ENCODE measurements at places on chromosomes 13 and 19.
A peak's percentile ranks its signal among the peaks of the same experiment; 100 is the strongest.

GRCh38 chr19:54369082-54369687 lies 4.5 kb upstream of the LAIR1 start:
- no peak for DNase-seq

DNA sequence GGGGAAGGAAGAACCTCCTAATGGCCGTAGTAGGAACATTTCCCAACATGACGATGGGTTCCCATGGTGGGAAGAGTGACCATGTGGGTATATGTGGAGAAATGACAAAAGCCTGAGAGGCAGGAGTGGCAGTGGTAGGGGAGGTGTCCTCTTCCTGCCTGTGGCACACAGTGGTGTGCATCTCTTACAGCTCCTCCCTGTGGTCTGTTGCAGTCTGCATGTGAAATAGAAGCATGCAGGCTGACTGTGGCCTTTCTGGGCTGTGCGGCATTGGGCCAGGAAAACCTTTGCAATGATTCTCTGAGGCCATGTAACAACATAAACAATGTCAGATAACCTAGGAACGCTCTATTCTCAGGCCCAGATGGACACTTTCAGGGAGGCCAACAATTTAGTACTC lies 84.0 kb downstream of the LACC1 start:
- no peak for DNase-seq

GRCh38 chr19:43966079-43966694 lies 15.2 kb downstream of the ZNF221 start:
- no peak for DNase-seq

DNA sequence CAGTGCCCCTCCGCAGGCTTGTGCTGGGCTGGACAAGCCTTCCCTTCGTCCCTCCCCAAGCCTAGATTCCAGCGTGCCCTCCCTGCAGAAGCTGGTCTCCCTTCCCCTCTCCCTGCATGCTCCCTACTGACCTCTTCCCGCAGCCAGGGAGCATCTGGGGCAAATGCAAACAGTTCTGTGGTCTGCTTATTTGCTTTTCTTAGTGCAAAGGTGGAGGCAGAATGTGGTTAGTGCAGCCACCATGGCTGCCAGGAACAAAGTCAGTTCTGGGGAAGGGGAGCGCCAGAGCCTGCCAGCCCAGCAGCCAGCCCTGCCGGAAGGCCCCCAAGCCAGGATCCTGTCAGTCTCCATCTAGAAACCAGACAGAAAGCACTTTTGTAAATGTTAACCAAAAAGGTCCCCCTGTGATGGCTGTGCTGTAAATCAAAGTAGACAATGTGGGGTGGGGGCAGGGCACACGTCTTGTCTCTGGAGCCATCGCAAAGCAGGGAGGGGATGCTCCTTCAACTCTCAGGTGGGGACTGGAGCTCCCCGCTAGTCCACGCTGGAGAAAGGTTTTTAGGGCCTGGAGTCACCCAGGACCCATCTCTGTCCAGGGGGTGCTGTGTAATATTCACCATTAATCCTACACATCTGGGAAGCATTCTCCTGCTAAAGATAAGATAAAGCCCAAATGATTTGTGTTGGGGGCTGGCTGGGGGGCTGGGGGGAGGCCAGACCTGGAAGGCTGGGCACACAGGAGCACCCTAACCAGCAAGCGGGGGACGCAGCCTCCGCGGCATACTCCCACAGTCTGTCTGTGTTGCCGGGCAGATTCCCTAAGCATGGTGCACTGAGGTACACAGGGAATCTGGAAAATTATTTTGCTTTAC lies 30.9 kb downstream of the SERP2 start:
- no peak for DNase-seq

DNA sequence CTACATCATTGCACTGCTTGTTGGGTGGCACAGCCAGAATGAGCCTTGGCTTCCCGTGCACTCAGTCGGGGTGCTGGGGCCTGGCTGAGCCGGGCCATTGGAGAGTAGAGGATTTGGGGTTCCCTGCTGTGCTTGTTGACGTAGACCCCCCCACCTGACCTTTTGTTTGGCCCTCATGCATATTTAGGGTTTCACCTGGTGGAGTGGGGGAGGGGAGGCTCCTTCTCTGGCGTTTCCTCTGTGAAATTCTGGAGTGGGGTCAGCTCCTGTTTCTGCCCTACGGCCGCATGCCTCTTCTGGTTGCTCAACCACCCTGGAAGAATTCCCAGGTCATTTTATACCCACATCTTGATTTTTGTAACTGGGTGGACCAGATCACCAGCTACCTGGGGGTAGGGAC lies 82.8 kb downstream of the SIPA1L3 start:
- DNase-seq = no peak

- DNase-seq = no peak
These were observed 482.9 kb upstream of the TSHZ3 start for GRCh38 chr19:31832176-31832548.

GRCh38 chr13:77728265-77729125 lies 31.0 kb downstream of the SLAIN1 start:
- no peak for DNase-seq

- DNase-seq = no peak
These were observed 310.3 kb downstream of the KLF5 start for GRCh38 chr13:73369095-73369494.

DNA sequence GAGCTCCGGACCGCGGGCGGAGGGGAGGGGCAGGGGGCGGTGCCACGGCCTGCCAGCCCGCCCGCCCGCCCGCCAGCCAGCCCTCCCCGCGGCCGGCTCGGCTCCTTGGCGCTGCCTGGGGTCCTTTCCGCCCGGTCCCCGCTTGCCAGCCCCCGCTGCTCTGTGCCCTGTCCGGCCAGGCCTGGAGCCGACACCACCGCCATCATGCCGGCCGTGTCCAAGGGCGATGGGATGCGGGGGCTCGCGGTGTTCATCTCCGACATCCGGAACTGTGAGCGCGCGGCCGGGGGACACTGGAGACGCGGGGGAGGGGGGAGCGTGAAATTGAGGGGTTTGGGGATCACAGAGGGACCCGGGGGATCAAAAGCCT lies at the start of gene AP2A1:
AP2A1 (plus strand) TSS at position 72 of the 370 bp plus-strand sequence; CDS start at position 205, 133 bp downstream.
- DNase-seq = no peak

DNA sequence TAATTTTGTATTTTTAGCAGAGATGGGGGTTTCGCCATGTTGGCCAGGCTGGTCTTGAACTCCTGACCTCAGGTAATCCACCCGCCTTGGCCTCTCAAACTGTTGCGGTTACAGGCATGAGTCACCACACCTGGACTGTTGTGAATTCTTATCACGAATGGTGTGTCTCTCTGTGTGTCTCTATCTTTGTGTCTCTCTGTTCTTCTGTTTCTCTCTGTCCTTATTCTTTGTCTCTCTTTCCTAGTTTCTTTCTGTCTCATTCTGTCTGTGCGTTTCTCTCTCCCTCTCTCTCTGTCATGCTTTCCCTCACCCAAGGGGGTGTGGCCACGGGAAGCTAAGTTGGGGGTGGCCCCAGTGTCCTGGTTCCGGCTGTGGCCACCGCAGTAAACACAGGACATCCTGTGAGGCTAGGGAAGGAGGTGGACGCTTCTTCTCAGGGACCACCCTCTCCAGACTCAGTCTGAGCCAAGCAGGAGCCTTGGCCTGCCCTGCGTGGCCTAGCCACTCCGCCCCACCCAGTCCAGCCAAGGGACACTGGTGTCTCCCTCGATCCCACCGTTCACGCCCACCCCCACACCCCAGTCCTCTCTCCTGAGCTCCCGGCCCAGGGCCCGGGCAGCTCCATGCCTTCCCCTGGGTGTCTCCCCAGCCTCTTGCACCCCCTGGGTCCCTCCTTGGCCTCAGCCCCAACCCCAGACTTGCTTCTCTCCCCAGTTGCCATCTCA lies 3.9 kb upstream of the PRX start:
- peak; percentile 52 for DNase-seq

GRCh38 chr19:6218491-6219146 lies 61.2 kb downstream of the MLLT1 start:
- peak; percentile 96 for DNase-seq

DNA sequence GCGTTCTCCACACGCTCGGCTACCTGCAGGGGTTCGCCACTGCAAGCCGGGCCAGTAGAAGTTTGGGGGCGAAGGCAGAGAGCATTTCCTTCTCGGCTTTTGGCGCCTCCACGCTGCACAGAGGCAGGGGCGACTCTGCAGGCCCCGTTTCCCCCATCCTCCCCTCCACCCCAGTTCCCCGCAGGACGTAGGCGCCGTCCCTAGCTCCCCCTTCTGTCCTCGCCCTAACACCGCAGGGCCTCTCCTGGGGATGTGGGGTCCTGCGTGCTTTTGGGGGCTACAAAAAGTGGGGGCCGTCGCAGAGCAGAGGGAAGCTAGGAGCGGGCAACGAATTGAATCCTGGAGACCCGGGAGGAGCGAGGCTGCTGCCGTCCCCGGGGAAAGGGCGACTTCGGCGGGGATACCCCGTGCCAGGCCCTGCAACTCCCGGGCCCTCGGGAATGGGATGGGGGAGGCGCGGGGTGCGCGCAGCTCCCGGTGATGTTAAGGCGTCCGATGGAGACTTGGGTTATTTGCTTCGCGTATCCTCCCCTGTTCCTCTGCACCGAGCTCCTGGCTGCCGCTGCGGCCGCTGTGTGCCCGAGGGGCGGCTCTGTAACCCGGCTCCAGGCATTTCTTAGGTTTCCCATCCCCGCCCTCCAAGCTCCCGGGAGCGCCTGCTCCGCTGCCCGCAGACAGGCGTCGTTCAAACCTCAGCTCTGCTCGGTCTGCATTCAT lies 255.9 kb upstream of the SOX21 start:
- DNase-seq = peak; percentile 34

- DNase-seq = no peak
These were observed 139.4 kb downstream of the FREM2 start for GRCh38 chr13:38826182-38826813.

DNA sequence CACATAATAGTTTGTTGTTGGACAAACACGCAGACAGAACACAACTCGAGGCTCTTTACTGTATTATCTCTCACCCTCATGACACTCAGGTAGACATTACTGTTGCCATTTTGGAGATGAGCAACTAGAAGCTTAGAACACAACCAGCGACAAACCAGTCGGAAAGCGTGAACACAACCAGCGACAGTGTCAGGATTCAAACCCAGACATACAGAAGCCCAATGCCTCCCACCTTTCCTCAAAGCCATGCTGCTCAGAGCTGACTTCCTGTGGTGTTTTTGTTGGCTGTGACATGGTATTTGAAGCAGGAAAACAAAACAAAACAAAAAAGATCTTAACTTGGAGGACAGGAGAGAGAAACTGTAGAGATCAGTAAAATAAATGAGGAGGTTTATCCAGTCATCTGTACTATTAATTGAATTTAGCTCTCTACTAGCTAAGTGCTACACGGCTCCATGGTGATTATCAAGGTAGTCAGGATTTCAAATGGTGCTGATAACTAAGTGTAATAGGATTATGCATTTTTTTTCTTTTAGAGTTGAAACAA lies 92.1 kb downstream of the STARD13 start:
- DNase-seq = no peak

GRCh38 chr19:50830266-50831025 lies 2.9 kb downstream of the KLK15 start:
- no peak for DNase-seq

GRCh38 chr19:44824761-44825160 lies 15.9 kb downstream of the BCAM start:
- no peak for DNase-seq

- DNase-seq = no peak
These were observed 76.5 kb downstream of the ZNF726 start for GRCh38 chr19:23991170-23991569.

DNA sequence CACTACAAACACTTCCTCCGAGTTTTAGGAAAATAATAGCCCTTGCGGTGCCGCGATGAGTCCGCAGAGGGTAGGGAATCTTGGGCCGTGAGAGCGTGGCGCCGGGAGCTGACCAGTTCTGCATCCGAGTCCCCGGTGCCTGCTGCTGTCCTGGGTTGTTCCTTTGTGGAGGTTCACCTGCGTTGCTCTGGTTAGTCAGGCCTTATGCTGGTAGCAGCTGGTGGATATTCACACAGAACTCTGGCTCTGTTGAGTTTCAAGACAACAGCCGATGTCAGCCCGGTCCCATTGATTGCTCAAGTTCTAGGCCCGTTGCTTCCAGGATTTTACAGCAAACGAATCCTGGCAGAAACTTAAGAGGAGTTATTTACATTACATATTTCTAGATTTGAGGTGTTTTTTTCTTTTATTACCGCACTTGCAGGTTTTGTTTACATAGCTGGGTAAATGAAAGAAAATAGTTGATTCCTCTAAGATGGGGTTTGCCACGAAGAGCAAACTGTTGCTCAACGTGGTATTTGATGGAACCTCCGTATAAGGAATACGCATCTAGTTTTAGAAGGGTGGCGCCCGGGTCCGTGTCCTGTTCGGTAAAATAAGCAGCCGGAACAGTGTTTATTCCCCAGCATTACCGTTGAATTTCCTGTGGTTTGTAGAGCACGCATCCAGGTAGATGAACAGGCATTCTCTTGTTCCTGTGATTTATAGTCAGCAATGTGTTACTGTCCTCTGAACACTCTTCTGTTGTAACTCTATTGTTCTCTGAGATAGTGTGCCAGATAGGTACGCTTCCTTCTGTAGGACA lies 1.3 kb downstream of the CLDN10 start:
- peak; percentile 22 for DNase-seq

DNA sequence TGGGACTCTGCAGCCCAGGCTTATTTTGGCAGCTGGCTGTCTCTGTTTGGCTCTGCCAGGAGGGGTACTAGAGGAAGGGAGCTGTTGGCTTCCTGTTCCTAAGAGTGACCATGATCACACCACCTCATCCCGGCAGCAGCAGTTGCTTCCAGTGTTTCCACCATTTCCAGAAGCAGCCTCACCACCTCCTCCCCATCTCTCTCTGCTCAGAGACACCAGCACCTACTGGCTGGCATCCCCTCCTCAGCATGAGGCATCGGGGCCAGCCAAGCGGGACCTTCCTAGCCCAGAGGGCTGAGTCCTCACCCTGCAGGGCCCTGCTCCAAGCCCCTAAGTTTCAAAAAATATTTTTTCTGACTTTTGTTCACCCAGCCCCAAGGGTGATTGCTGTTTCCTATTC lies 59.0 kb downstream of the NUFIP1 start:
- DNase-seq = no peak

GRCh38 chr13:43377973-43378372 lies 354.6 kb downstream of the DNAJC15 start:
- no peak for DNase-seq

DNA sequence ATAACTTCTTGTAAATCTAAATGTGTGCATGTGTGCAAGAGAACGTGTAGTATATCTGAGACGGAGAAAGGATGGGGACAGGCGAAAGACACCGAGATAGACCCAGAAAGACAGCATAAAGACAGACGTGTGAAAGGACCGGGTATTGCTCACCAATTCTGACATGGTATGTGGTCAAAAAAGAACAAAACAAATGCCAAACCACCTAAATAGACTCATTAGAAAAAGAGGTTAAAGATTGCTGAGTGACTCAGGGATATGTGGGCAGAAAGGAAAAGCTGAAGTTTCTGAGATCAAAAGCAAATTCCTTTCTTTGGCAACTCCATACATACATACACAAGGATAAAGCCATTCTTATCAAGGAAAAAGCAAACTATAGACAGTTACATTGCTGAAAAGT lies 179.7 kb upstream of the TSC22D1 start:
- no peak for DNase-seq

DNA sequence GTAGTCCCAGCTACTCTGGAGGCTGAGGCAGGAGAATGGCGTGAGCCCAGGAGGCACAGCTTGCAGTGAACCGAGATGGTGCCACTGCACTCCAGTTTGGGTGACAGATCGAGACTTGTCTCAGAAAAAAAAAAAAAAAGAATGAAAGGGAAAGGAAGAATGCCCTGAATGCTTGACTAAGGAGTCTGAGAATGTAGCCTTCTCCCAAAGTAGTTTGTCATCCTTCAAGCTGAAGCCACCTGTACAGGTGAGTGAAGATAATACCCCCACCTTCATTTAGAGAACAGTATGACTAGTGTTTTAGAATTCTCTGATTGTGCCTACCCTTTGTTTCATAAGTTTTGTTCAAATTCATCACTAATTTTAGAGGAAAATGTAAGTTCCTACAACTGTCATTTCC lies 5.9 kb downstream of the RCBTB1 start:
- DNase-seq = no peak

Measured in GM13976 (cell line).